NAMALWA (cell line): ENCODE measurements at places on chromosomes 7 and 10.

GRCh38 chr7:91083855-91084644 lies 180.2 kb upstream of the FZD1 start:
- DNase-seq, result no peak

DNA sequence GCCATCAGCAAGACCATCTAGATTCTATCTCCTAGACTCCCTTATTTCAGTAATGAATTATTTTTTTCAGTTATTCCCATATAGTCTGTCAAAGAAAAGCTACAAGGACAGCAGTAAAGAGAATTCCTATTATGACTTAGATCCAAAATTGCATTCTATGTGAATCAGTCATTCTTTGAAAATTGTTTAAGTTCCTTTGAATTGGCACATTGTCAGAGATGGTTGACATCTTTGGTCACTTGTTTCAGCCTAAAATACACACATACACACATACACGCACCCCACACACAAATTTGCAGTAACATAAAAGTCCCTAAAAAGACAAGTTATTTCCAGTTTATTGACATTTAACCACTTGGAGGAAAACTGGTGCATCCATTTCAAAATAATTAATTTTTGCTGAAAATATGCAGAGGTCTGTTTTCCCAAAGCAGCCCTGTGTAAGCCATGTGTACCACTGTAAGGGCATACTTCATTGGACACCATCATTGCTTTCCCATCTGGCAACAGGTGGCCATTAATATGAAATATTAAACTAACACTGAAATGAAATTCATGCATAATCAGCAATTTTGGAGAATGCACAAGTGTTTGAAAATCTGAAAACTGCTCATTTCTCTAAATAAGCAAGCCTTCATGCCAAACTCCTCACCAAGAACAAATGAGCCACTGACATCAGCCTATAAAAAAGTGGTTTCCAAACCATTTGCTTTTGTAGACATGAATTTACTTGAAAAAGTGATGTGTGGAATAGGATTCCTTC lies 121.7 kb upstream of the COL1A2 start:
- DNase-seq, result no peak

- no peak for DNase-seq
Measured at GRCh38 chr7:25392588-25393338, 164.5 kb upstream of the NPVF start.

DNA sequence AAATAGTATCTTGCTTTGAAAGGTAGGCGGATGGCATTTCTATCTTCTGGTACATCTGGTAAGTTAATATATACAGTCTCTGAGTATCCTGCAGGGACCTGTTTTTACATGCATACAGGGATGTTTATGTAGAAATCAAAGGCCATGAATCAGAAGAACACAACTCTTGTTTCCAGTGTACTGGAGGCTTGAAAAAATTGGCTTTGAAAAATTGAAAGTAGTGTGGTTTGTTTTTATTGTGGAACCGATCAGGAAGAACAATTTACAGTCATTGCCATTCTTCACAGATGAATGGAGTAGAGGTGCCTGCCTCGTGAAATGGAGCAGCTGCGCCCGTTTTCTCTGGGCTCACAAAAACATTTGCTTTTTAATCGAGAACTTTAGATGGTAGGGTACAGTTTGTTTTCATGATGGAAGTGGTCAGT lies 54.0 kb upstream of the RPA3 start:
- DNase-seq, result peak; percentile 64

DNA sequence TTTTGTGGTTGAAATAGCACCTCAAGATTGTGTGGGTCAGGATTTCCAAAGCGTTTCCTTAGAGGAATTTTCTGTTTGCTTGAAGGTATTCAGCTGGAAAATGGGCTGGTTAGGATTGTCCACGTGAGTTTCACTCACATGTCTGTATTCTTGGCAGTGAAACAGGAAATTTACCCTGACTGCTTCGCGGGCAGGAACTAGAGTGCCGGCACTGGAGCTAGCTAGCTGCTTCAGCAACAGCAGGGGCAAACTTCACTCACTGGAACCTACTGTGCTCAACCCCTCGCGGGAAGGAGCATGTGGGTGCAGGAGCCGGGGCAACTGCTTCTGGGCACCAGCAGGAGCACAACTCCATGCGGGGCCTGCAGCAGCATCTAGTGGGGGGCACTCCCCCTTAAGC lies 38.0 kb upstream of the RTKN2 start:
- no peak for DNase-seq

GRCh38 chr7:48428091-48428684 lies 256.9 kb downstream of the ABCA13 start:
- no peak for DNase-seq

- no peak for DNase-seq
Measured at GRCh38 chr7:137577184-137577583, 233.7 kb upstream of the PTN start.

DNA sequence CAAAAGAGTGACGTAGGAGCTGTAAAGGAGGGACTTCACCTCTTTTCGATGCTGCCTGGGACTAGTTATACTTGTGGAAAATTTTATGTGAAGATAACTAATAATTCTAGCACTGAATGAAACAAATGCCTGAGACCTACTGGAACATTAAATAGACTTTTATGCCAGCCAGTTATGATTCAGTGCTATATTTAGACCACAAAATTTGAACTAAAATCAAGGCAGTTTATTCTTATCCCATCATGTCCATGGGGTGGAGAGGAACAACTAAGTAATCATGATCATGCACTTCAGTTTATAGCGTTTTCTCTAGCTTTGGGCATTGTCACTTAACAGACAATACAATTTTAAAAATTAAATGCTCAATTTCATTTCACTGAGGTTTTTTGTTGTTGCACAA lies 76.7 kb downstream of the ZEB1 start:
- no peak for DNase-seq

- no peak for DNase-seq
Measured at GRCh38 chr10:30178356-30178964, 119.1 kb upstream of the JCAD start.

DNA sequence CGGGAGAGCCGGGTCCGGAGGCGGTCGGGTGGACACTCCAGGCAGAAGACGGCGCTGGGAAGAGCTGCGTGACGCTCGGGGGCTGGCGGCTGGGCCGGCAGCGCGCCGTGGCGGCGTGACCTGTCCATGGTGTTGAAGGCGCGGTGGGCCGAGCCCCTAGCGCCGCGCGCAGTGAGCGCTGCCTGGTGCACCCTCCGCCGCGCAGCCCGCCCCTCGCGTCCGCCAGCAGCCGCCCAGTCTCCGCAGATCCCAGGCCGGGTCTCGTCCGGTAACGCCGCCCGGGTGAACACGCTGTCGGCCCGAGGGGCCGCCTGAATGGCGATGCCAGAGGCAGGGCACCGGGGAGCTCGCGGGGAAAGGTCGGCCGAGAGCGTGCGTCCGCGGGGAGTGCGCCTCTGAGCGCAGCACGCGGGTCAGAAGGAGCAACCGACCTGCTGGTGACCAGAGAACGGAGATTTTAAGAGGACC lies 657 bp upstream of the TMEM178B start:
- DNase-seq, result no peak

DNA sequence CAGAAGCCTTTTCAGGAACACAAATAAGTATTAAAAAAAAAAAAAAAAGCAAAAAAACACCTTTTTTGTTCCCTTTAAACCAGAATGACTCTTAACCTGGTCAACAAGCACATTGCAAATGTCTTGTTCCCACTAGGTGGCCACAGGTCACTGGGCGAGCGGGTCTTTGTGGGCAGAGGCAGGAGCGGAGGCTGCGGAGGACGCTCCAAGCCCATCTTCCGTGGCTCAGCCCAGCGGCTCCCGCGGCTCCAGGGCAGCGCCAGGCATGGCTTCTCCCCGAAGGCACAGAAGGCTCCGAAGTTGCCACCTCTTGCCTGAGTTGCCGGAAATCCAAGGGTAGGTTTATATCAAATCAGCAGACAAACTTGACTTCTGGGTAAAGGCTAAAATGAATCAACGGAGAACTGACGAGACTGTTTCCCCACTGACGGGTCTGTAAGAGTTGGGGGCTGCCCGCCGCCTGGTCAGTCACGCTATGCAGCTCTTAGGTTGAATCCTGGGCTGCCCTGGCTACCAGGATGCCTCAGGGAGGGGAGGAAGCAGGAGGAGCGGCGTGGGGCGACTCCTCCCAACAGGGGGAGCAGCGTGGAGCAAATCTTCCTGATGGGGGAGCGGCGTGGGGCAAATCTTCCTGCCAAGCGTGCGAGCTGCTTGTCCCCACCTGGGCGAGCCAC lies 144.5 kb downstream of the PTPRN2 start:
- no peak for DNase-seq

GRCh38 chr7:107322015-107322414 lies 147.8 kb upstream of the GPR22 start:
- DNase-seq, result no peak

GRCh38 chr7:128892521-128893250 lies 17.8 kb downstream of the KCP start:
- no peak for DNase-seq

GRCh38 chr10:127257395-127257794 lies 61.0 kb upstream of the INSYN2A start:
- no peak for DNase-seq

DNA sequence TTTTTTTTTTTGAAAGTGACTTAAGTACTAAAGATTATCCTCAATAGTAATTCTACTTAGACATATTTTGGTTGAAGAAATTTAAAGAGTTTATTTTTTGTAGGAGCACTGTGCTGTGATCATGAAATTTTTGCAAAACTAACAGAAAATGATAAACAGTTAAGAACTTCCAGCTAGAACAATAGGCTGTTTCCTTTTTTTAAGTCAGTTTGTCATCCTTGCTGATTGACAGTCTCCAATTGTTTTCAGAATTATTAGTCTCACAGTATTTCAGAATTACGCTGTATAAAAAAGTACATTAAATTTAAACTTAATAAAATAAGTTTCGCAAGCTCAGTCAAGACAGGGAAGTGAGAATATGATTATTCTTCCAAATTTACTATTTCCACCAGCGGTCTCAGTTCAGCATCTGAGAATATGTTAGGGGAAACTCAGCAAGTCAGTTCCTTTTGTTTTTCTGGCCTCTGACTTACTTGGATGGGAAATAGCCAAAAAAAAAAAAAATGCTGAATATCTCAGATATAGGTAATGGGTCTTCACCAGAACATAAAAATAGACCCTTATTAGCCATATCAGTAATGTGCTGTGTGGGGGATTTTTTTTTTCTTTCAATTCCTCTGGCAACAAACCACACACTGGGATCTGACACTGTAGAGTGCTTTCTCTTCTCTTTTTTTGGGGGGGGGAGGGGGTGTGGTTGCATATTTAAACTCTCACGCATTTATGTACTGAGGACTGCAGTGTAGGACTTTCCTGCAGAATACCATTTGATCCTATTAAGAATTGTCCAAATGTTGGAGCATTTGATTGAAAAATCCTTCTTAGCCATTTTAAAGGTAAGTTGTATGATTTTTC lies at the start of gene CD36:
Gene CD36 (plus strand): TSS at position 732 of the 855 bp plus-strand sequence. CDS start 8,099 bp downstream, outside the sequence.
- DNase-seq, result no peak

DNA sequence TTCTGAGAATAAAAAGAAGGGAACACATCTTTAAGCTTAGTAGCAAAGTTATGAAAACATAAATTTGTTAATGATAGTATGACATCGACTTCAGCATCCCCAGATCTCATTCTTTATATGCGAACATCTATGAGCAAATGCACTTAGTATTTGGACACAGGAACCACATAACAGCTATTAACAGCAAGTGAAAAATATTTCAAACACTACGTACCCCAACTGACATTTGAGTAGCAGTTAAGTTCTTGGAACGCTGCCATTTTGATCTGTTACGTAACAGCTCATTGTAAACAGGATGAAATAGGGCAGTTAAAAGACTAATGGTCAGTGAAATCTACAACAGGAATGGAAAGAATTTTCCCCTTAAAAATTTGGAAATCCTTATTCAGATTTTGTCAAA lies 428.9 kb downstream of the TNS3 start:
- peak; percentile 89 for DNase-seq

GRCh38 chr7:99190359-99191009 lies 17.4 kb downstream of the KPNA7 start:
- DNase-seq, result peak; percentile 30

GRCh38 chr10:12780634-12781601 lies 220.6 kb downstream of the CCDC3 start:
- no peak for DNase-seq

DNA sequence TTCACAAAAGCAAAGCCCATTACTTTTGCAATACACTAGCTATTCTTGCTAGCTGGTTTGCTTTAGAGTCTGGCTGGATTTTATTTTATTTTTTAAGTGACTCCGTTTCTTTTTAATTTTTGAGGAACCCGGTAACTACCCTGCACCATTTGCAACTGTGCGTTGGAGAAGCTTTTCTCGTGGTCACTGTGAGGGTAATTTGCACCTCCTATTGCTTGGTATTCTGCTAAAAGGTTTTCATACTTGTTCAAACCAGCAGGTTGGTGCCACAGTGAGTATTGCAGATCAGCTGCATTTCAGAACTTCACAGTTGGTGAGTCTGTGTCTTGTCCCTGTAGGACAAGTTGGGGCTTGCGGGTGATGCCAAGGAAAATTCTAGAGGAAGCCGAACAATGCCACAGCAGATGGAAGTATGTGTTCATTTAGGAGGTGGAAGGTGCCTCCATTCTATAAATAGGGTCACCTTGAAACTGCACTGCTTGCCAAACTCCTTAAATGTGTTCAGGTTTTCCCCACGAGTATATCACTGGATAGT lies 3.9 kb upstream of the NMT2 start:
- no peak for DNase-seq

DNA sequence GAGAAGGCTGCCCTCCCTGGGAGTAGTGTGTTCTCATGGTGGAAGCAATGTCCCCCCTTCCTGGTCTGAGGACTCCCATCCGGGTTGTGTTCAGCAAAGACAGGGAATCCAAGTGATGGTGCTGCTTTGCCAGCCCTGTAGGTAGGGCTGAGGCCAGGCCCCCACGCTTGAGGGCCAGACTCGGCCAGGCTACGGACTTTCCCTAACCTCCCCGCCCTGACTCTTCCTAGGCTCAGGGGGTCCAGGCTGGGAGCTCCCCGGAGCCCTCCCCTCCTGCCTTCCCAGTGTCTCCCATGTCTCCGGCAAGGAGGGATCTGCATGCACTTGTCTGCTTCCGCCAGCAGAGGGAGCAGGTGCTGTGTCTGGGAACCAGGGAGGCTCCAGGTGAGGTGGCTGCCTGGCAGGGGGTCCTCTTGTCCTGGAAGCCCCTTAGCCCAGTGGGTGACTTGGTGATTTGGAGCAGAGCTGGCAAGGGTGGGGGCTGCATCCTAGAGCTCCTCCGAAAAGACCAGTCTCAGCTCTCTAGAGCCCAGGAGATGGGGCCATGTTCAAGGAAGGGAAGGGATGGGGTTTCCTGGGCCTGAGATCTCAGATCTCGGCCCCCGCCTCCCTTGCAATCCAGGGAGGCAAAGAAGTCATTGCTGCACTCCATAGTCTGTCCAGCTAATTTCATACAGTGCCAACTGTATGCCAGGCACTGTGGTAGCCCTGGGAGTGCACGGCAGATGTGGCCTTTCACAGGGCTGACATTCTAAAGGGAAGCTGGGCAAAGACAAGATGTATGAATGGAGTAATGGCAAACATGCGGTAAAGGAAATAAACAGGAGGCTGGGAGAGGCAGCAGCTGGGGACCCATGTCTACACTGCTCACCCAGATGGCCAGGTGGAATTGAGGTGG lies 20.3 kb upstream of the SFRP5 start:
- DNase-seq, result peak; percentile 69

DNA sequence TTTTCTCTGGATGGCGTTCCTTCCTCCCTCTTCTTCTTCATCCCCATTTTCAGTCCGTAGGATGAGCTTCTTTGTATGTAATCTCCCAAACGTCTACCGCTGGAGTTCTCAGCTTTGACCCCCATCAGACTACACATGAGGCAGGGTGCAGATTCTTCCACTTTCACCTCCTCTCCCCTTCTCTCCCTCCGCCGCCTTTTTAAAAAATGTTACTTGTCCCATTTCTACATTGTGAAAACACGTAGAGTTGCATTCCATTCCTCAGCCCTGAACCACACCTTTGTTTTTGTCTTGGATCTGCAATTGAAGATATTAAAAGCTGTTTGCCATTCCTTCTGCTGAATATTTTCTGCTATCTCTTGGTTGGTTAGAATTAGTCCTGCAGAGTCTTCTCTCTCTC lies 6.2 kb downstream of the ADIRF start:
- no peak for DNase-seq
